ENCODE measurements at places on chromosomes 13 and 19.
A peak's percentile ranks its signal among the peaks of the same experiment; 100 is the strongest.

GRCh38 chr13:114099918-114100445, 32.4 kb downstream of the RASA3 start:
- no peak for DNase-seq

- no peak for DNase-seq
Observed at GRCh38 chr19:17020385-17020784, 6.2 kb downstream of the CPAMD8 start.

DNA sequence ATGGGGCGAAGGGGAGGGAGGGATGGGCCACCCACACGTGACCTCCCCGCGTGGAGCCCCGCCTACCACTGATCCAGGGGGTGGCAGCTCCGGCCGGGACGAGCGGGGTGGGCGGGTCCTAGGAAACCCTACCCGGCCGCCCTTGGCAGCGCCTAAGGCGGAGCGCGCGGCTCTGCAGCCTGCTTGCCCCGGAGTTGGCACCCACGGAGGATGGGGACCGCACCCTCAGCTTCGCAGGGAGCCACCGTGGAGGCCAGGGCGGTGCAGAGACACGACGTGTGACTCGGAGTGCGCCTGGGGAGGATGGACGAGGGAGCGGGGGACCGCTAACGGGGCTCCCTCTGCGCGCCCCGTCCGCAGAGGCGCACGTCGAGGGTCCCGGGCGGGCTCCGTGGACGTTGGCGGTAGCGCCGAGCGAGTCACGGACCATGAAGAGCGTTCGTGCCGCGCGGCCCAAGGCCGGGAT, at the start of gene RGS9BP:
TSS of gene RGS9BP (plus strand) at position 129 of the 466 bp plus-strand sequence. CDS start 416 bp downstream, outside the sequence.
- DNase-seq, result peak; percentile 5

DNA sequence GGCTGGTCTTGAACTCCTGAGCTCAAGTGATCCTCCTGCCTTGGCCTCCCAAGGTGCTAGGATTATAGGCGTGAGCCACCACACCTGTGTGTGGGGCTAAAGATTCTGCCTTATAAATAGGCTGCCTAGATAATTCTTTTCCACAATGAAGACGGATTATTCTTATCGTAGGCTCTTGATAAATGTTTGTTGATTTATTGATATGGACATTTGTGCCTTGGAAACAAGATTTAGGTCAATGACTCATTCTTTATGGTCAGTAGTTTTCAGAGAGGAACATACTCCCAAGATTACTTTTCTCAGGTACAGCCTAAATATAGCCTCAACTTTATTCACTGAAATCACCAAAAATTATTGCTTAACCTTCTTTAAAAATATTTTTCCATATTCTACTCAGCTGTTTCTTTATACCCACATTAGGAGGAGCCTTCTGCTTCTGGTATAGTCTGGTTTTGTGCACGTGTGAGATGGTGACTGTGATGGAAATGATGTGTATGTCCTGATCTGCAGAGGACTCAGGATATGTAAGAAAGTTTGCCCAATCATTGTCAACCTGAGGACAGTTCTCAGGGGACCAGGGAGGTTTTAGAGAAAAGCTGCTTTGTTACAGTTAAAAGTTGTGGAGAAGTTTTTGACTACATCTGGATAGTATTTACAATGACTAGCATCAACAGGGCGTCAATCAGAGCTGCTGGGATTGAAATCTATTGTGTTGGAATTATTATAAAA, 208.9 kb downstream of the DNAJC15 start:
- no peak for DNase-seq

- DNase-seq, result no peak
Observed at GRCh38 chr19:18469069-18469846, 31.3 kb upstream of the ISYNA1 start.

GRCh38 chr19:4933528-4933927, 24.2 kb downstream of the UHRF1 start:
- DNase-seq, result no peak

- DNase-seq, result no peak
Observed at GRCh38 chr13:111262715-111263114, 57.7 kb upstream of the TEX29 start.

DNA sequence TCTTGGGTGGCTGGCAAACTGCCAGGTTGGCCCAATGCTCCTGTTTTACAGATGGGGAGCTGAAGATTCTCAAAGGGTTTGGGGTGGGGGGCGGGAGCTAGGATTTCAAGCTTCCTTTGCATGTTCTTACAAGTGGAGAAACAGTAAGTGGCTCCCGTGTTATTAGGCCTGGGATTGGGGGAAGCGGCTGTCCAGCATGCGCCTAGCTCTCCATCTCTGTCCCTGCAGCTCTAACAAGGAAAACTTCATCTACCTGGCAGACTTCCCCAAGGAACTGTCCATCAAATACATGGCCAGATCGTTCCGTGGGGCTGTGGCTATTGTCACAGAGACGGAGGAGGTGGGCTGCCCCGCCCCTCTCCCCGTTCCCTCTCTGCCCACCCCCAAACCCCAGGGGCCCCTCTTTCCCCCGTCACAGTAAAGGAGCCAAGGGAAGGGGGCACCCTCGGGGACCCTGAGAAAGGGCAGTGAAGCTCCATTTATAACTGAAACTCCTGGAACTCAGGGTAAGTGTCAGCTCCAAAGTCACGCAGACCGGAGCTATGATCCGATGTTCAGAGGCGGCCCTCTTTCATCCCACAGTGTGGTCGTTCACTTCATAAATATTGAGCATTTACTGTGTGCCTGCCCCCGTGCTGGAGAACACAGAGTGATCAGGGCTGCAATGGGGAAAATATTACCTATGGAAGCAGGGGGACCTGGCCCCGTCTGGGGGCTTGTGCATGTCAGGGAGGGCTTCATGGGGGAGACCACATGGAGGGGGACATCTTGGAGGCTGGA, 14.9 kb upstream of the PSMD8 start:
- no peak for DNase-seq

GRCh38 chr19:7460562-7460966, 28.3 kb downstream of the PEX11G start:
- DNase-seq, result no peak

DNA sequence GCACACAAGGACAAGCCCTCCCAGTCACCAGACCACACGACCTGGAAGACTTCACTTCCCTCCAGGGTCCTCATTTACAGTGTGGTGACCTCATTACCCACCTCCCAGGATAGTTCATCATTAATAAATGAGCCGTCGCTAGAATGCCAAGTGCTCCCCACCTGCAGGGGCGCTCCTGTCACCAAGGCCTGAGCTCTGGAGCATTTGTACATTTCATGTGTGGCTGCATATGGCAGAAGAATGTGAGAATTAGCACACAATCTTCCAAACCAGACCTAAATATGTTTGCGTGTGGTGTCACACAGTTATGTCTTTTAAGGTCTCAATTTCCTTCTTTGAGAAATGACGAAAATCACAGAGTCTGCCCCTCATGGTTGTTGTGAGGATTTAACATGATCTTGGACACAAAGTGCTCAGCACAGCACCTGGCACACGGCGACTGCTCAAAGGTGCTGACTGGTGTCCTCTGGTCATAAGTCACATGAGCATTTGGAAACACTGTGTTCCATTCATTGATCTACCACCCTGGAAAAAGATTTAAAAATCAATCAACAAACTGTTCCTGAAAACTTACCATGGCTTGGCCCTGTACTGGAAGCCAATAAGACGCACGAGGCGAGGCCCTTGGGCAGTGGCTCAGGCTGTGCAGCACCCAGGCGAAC, 150.6 kb upstream of the SPACA7 start:
- DNase-seq, result no peak

GRCh38 chr13:93848247-93848646, 621.6 kb downstream of the GPC6 start:
- DNase-seq, result no peak

DNA sequence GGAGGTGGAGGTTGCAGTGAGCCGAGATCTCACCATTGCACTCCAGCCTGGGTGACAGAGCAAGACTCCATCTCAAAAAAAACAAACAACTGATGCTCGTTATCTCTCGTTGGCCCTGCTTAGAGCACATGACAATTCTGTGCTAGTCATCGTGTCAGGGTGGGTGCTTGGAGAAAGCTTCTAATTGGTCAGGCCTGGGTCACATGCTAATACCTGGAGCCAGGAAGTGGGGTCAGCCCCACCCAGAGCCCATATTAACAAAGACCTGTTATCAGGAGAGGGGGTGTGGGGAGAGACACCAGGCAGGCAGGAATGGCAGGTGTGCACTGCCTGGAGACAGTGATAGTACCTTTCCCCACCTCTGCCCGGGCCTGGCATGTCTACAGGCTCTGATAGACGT, 84.9 kb downstream of the DPF1 start:
- DNase-seq, result no peak

- peak; percentile 33 for DNase-seq
Observed at GRCh38 chr19:56660381-56661107, 11.0 kb downstream of the ZNF835 start.

DNA sequence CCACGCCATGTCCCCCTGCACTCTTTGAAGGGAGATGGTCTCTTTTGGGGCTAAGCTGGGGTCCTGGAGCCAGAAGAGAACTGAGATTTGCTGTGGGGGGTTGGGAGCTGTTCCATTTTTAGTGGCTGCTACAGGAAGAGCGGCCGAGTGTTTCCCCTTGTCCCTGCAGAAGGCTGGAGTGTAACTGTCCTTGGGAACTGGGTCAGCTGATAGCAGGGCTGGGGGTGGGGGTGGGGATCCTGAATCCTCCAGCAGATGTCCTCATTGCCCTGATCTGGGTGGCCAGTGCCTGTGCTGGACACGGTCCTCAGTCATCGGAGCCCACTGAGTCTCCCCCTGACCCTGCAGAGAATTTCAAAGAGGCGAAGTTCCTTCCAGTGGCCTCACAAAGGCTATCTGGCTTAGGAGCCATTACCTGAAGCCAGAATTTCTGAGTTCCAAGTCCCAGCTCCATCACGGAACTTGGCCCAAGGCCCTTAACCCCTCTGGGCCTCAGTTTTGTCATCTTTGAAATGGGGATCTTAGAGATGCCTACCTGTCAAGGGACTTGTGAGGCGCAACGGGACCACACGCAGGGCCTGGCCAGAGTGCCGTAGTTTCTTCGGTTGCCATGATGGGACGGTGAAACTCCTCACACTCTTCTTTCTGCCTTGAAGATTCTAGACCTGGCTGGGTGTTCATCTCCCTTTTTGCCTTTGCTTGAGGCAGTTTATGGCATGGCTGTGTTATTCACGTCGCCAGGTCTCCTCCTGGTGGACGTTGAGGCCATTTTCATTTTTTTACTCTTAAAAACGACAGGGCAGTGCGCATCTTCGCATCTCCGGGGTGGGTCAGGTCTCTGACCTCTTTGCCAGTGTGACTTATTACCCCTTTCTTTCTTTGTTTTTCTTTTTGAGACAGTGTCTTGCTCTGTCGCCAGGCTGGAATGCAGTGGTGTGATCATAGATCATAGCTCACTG, 51.9 kb downstream of the DNM2 start:
- no peak for DNase-seq

- DNase-seq, result no peak
Observed at GRCh38 chr13:66853564-66853963, 376.6 kb downstream of the PCDH9 start.

DNA sequence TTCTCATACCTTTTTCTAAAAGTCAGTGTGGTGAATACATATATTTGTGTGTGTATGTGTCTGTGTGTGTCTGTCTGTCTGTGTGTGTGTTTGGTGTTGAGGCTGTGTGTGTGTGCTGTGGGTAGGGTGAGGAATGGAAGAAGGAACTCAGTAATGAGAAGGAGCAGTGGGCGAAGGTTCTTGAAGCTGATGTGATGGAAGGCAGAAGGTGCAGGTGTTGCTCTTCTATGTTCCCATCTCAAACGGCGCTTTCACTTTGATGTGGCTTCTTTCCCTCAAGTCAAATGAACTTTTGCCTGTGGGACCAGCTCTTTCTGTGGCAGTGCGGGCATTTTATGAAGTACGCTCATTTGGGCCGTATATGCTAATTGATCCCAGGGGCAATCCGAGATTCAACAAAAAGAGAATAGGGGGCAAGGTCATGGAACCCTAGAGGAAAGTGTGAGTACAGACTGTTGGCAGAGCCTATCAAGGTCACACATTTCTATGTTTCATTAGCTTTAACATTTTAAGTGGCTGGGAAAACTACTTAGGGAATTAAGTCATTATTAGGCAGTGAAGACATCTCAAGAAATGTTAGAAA, 15.2 kb downstream of the BIVM start:
- DNase-seq, result no peak

DNA sequence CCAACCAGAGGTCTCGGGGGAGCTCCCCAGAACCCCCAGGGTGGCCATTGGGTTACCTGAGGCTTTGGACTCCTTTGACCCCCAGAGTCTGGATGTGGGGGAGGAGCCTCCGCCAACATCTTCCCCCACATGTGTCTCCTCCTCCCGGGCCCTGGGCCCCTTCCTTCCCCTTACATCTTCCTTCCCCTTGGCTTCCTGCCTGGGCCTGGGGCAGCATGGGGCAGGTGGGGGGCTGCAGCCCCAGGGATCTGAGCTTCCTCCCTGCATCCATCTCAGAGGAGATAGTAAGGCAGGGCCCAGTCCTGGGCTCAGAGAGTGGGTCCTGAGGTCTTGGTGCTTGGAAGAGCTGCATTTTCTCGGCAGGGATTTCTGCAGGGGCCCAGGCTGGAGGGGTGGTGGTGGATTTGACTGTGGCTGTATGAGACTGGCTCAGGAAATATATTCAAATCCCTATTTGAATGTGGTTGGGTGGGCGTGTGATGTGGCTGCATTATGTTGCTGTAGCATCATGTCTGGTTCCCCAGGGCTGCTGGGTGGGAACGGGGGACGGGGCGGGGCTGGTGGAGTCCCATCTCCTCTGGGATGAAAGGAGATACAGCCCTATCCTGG, 919 bp downstream of the VAV1 start:
- no peak for DNase-seq

DNA sequence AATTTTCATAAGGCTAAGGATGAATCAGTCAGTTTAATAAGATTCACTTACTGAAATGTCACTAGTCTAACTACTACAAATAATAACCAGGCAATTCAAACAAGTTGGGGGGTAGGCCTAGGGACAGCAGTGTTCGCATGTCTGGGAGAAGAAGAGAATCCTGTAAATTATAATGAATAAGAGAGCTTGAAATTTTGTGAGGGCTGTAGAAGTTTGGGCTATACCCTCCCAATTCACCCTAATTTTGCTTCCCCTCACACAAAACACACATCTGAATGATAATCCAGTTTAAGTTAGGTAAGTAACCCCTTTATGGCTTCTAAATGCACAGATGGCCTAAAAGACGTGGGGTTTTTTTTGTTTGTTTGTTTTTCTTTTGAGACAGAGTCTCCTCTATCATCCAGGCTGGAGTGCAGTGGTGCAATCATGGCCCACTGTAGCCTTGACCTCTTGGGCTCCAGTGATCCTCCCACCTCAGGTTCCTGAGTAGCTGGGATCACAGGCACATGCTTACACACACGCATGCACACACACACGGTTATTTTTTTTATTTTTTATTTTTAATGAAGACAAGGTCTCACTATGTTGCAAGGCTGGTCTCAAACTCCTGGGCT, 69.9 kb downstream of the TBC1D4 start:
- DNase-seq, result no peak

- no peak for DNase-seq
Observed at GRCh38 chr13:21361706-21362105, 97.4 kb downstream of the ZDHHC20 start.

Data from NCI-H1092 treated with DMSO at 0.1 percent for 48 hours (cell line).